ENCODE measurements at places on chromosomes 2 and 18.

- DNase-seq: no peak
Observed at GRCh38 chr18:6249170-6249569, 165.5 kb downstream of the L3MBTL4 start.

DNA sequence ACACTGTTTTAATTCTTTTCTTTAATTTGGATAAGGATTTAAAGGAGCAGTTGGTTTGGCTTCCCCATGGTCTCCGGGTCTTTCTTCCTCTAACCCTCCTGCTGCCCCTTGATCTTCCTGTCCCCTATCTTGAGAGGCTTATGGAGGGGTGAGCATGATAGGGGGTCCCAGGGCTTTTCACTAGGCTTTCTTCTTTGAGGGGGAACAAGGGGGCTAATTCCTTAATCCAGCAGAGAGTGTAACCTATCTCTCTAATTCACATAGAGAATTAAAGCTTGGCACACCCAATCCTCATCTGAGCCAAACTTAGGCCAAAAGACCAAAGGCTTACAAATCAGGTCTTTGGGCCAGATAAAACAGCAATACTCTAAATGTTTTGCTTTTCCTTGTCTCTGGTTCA, 21.5 kb upstream of the C2orf66 start:
- DNase-seq: no peak

DNA sequence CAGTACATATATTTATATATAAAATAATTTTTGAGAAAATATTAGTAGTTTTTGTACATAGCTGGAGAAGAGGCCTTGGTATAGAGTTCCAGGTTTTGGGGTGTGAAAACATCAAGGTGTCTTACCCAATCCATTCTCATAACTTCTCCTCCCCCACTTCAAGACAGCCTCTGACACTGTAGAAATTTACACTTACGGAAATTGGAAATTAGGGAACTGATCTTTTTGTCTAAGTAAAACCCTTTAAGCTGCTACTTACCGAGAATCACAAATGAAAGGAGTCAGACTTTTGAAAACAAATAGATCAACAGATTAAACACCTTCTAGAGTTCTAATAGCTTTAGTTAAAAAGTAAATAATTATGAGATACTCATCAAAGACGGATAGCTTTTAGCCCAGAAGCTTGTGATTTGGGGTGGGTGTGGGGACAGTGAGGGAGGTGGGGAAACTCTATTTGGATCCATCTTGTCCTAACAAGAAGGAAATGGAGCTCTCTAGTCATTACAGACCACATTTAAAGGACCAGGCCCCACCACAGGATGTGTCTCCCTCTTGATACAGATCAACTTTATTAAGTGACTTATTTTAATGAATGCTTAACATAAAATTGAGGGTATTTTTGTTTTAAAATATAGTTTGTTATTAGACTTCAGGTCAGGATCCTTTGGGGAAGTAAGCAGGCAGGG, 11.1 kb upstream of the FBXO11 start:
- no peak for DNase-seq

DNA sequence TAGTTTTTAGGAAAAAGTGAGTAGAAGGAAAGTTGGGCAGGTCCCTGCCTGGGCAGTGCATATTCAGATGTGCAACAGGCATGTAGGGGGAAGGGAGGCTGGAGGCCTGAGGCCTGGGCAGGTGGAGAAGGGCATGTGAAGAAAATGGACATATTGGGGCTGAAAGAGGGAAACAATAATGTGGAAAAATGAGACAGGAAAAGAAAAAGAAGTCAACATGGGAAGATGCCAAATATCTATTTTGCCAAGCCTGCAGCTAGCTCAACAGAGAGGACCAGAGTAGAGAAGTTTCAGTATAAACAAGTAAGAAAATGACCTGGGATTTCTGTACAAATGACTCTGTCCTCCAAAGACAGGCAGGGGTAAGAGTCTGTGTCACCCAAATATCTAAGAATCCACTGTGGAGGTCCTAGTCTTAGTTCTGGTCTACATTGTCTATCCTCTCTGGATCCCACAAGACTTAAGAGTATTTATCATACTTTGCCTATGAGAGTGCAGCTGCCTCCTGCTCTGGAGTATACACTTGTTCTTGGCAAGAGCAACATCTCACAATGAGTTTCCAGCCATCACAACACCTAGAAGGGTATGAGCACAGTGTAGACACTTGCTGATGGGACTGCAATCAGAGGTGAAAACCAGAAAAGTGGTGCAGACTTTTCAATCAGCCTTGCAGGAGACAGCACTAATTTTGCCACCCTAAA, 80.2 kb downstream of the CLHC1 start:
- DNase-seq: no peak

- peak; percentile 82 for DNase-seq
Observed at GRCh38 chr18:45954070-45954934, 12.8 kb downstream of the EPG5 start.

DNA sequence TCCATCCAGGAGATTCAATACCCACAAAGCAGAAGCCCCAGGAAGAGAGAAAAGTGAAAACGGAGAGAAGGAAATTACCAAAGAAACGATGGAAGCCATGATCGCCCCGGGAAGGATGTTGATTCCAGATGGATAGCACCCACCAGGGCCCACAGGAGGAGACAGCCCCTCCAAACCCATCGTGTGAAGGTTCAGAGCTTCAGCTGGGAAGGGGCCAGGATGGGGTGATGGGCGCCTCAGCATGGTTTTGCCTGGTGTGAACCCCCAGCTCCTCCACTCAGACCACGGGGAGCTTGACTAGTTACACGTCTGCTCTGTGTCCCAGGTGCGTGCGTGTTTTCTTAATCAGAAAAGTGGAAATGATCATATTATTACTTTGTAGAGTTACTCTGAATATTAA, 264.5 kb downstream of the EIPR1 start:
- DNase-seq: no peak
